ENCODE measurements at places on chromosomes 16 and 17. TPM values are rescaled to one million over a fixed set of nuclear protein-coding genes. Genes with fewer than 3 reads are reported as not detected.

Gene MT3
- not detected for total RNA-seq

Gene SLC6A2
- total RNA-seq, result 0.26 TPM

Gene CDR2L
- total RNA-seq, result 4.7 TPM

Gene NGFR
- 4.5 TPM for total RNA-seq

Gene DNASE1L2
- total RNA-seq, result 0.64 TPM

Gene CCL4L2
- not detected for total RNA-seq

Gene CCL7
- not detected for total RNA-seq
